ENCODE measurements at places on chromosomes 16 and 17. TPM values are rescaled to one million over a fixed set of nuclear protein-coding genes. Genes with fewer than 3 reads are reported as not detected.
A peak's percentile ranks its signal among the peaks of the same experiment; 100 is the strongest.

IQCK gene
- polyA plus RNA-seq = 18.3 TPM

CMTM4 gene
- 9.5 TPM for polyA plus RNA-seq

PRR15L gene
- 0.03 TPM for polyA plus RNA-seq

GRCh38 chr17:76688165-76688622, 22.6 kb downstream of the MXRA7 start:
- no peaks in the 10 kb centered on the region for H3K27me3 ChIP-seq
- peaks cover 28% of the 10 kb centered on the region for H3K36me3 ChIP-seq
- no peak for DNase-seq
- H3K4me1 ChIP-seq = peaks cover 21% of the 10 kb centered on the region
- peak overlapping the region; percentile 93 for H3K27ac ChIP-seq

- DNase-seq = peak; percentile 50
- H3K27me3 ChIP-seq = no peaks in the 10 kb centered on the region
- no peak overlapping the region for H3K4me3 ChIP-seq
- H3K36me3 ChIP-seq = no peaks in the 10 kb centered on the region
These were observed 169.8 kb downstream of the PITPNC1 start for GRCh38 chr17:67546578-67547527.

ITGA2B gene
- 0.88 TPM for polyA plus RNA-seq

OSBPL7 gene
- polyA plus RNA-seq = 22.4 TPM

GRCh38 chr16:76947749-76948148, 243.2 kb upstream of the MON1B start:
- H3K36me3 ChIP-seq = no peaks in the 10 kb centered on the region
- H3K4me1 ChIP-seq = peaks cover 8% of the 10 kb centered on the region
- H3K27me3 ChIP-seq = no peaks in the 10 kb centered on the region
- no peak for DNase-seq
- H3K4me3 ChIP-seq = no peak overlapping the region

DNA sequence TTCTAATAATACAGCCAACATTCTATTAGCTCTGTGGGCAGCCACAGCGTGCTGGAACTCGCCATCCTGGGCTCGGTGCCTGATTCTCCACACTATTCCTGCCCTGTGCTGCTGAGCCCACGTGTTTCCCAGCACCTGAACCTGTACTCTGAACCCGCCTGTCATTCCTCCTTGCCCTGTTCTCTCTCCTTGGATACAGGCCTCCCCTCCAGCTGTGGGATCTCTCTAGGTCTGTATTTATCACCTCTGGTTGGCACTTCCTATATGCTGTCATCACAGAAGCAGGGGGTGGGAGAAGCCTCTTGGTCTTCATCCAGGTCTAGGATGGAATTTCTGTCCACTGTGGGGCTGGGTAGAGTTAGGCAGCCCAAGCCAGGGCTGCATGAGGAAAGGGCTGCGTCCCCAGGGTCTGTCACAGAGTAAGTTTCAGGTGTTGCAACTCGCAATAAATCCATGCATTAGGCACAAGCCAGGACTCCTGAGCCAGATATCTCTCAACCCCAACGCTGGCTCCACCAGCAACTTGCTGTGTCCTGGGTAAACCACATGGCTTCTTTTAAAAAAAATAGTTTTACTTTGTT, 56.0 kb downstream of the ABAT start:
- H3K36me3 ChIP-seq = no peaks in the 10 kb centered on the region
- DNase-seq = no peak
- H3K4me1 ChIP-seq = peaks cover 6% of the 10 kb centered on the region
- H3K4me3 ChIP-seq = no peak overlapping the region

PLLP gene
- 7.0 TPM for polyA plus RNA-seq

RUNDC1 gene
- polyA plus RNA-seq = 20.6 TPM

DNA sequence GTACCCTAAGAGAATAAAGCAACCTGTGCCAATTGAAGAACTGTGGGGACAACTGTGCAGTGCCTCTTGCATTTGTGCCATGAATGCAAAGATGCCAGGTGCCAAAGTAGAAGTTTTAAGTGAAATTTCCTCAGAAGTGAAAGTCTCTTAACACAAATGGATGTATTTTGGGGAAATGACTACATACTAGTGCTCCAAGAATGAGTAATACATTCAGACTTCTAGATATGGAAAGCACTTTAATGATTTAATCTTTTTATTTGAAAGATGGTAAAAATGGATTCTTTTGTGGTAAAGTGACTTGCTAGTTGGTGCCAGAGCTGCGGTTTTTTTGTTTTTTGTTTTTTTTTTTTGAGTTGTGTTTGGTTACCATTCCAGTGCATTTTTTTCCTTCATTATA, 15.0 kb downstream of the UTP18 start:
- H3K4me1 ChIP-seq = no peaks in the 10 kb centered on the region
- H3K4me3 ChIP-seq = no peak overlapping the region
- H3K27me3 ChIP-seq = no peaks in the 10 kb centered on the region
- H3K27ac ChIP-seq = no peak overlapping the region

DNA sequence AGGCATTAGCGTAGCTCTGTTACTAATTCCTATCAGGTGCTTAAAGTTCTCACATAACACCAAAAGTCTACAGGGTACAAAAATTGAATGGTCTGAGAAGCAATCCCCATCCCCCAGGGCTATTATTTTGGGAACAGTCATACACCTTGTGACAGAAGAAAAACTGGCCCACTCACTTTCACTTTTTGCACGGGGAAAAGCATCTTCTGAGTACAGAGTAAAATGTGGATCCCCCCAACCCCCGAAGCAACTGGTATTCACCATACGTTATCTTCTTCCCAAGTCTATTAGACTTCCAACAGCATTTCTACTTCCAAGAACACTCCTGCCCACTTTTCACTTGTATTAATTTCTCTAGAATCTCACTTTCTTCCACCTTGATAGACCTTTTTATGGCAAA, 11.8 kb downstream of the GGA3 start:
- H3K27ac ChIP-seq = no peak overlapping the region
- DNase-seq = no peak
- H3K4me3 ChIP-seq = no peak overlapping the region
- peaks cover 13% of the 10 kb centered on the region for H3K4me1 ChIP-seq
- no peaks in the 10 kb centered on the region for H3K36me3 ChIP-seq

ZNF263 gene
- polyA plus RNA-seq = 21.8 TPM

- no peaks in the 10 kb centered on the region for H3K27me3 ChIP-seq
- H3K4me3 ChIP-seq = no peak overlapping the region
- no peaks in the 10 kb centered on the region for H3K36me3 ChIP-seq
- H3K27ac ChIP-seq = peak overlapping the region; percentile 76
- DNase-seq = no peak
These were observed 46.1 kb downstream of the ANKRD11 start for GRCh38 chr16:89444151-89444723.

GRCh38 chr16:50459496-50460080, 88.6 kb upstream of the NKD1 start:
- no peak overlapping the region for H3K27ac ChIP-seq
- no peak overlapping the region for H3K4me3 ChIP-seq
- no peak for DNase-seq
- H3K36me3 ChIP-seq = no peaks in the 10 kb centered on the region
- H3K27me3 ChIP-seq = peaks cover 3% of the 10 kb centered on the region
- H3K4me1 ChIP-seq = no peaks in the 10 kb centered on the region

- H3K4me1 ChIP-seq = no peaks in the 10 kb centered on the region
- no peaks in the 10 kb centered on the region for H3K27me3 ChIP-seq
- H3K27ac ChIP-seq = no peak overlapping the region
- H3K36me3 ChIP-seq = no peaks in the 10 kb centered on the region
- no peak for DNase-seq
These were observed 9.1 kb upstream of the ARL5C start for GRCh38 chr17:39174920-39175694.

DNA sequence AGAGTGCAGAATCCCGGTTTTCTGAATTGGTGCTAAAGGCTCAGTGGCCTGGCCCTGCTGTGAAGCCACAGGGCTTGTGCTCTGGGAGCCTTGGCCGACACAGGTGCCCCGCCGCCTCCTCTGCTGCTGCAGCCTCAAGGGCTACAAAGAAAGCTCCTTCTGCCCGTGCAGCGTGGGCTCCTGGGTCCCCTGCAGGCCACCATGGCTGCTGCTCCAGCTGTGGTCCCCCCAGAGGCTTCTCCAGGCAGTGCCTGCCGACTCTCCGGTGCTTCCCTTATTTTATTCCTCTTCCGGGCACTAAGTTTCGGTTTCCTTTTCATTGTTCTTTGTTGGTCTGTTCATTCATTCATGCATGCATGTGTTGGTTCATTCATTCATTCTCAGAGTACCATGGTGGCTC, 53.1 kb downstream of the CMIP start:
- H3K36me3 ChIP-seq = no peaks in the 10 kb centered on the region
- DNase-seq = no peak
- no peaks in the 10 kb centered on the region for H3K27me3 ChIP-seq

- H3K4me1 ChIP-seq = no peaks in the 10 kb centered on the region
- DNase-seq = no peak
- H3K4me3 ChIP-seq = no peak overlapping the region
- H3K36me3 ChIP-seq = no peaks in the 10 kb centered on the region
- H3K27me3 ChIP-seq = no peaks in the 10 kb centered on the region
These were observed 65.4 kb downstream of the MAF start for GRCh38 chr16:79535130-79535529.

DNA sequence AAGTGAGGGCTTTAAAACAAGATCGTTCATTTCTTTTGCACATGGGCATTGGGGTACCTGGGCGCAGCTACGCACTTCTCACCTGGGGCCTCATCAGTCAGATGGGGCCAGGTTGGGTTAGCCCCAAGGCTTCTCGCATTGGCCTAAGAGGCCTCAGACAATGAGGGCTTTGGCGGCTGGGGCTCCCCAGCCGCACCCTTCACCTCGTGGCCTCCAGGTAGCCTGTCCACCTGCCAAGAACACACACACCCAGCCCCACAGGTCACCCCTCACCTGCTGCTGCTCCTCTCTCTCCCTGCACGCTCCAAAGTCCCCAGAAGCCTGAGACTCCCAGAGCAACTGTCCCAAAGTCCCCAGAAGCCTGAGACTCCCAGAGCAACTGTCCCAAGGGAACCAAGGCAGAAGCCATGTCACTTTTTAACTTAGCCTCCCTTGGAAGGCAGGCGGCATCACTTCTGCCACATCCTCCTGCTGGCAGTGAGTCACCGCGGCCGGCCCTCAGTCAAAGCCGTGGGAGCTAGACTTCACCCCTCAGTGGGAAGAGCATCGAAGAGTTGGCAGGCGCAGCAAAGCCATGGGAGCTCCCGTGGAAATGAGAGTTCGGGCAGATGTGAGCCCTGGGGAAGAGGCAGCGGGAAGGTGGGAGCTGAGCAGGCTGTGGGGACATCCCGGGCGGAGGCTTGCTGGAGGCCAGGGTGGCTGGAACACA, 78.9 kb upstream of the PLCG2 start:
- H3K27ac ChIP-seq = no peak overlapping the region
- H3K36me3 ChIP-seq = no peaks in the 10 kb centered on the region

DNA sequence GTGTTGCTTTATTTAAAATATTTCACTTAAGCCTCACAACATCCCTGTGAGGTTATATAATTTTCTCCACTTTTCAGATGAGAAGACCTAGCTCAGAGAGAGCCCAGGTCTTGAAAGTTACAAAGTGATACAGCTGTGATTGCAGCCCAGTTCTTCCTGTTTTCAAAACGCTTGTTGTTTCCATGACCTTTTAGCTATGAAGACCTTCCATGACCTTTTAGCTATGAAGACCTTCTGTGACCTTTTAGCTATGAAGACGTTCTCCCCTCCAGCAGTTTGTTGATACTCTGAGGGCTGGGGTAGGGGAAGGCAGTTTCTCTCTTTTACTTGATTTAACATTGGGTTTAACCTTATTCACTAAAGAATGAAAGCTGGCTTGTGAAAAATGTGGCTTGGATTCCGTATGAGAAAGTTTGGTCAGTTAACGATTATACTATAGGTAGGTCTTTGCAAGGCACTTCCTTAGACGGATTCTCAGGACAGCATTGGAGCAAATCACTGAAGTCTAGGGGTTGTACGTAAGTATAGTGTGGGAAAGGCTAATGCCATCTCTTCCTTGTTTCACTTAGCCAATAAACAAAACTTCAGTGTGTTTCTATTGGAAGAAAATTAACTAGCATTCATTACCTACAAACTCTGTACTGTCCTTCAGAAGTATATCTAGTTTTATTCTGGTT, 20.7 kb downstream of the PHKB start:
- no peak for DNase-seq
- no peaks in the 10 kb centered on the region for H3K36me3 ChIP-seq
- no peak overlapping the region for H3K4me3 ChIP-seq
- peaks cover 19% of the 10 kb centered on the region for H3K4me1 ChIP-seq
- no peak overlapping the region for H3K27ac ChIP-seq

SLC16A11 gene
- polyA plus RNA-seq = 3.0 TPM

DNA sequence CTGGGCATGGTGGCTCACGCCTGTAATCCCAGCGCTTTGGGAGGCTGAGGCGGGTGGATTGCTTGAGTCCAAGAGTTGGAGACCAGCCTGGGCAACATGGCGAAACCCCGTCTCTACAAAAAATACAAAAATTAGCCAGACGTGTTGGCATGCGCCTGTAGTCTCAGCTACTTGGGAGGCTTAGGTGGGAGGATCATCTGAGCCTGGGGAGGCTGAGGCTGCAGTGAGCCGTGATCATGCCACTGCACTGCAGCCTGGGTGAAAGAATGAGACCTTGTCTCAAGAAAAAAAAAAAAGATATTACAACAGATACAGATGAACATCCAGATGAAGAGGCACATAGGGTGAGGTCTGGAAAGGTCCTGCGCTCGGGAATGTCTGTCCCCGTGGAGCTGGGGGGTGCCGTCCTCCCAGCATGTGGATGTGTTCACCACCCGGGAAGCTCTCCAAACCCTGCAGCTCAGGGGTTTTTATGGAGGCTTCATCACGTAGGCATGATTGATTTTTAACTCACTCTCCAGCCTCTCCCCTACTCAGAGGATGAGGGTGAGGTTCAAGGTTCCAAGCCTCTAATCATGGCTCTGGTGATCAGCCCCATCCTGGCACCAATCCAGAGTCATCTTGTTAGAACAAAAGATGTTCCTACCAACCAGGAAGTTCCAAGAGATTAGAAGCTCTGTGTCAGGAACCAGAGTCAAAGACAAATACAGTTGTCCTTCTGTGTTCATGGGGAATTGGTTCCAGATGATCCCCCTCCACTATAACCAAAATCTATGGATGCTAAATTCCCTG, 85.0 kb upstream of the DNAJA2 start:
- no peaks in the 10 kb centered on the region for H3K4me1 ChIP-seq
- no peak for DNase-seq
- no peak overlapping the region for H3K4me3 ChIP-seq
- H3K36me3 ChIP-seq = no peaks in the 10 kb centered on the region
- H3K27me3 ChIP-seq = no peaks in the 10 kb centered on the region

OR1D5 gene
- not detected for polyA plus RNA-seq

GRCh38 chr17:21193031-21193430, 20.9 kb downstream of the TMEM11 start:
- DNase-seq = no peak
- no peak overlapping the region for H3K4me3 ChIP-seq
- peaks cover 12% of the 10 kb centered on the region for H3K36me3 ChIP-seq
- H3K27me3 ChIP-seq = no peaks in the 10 kb centered on the region

DNA sequence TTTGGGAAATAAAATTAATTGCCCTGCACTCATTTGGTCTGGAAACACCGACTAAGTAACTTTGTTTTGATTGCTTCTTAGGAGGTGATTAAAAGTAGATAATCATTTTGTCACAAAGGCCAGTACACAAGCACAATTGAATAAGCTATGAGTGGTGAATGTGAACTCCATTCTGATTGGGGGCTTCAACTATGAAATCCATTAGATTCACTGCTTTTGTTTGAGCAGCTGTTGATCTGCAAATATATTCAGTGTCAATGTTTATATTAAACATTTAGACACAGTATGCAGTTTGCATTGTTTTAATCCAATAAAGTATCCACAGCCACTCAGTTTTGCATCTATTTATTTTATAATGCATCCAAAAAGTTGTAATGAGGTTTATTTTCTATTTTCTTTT, 817.5 kb downstream of the CDH11 start:
- no peak overlapping the region for H3K27ac ChIP-seq
- no peaks in the 10 kb centered on the region for H3K36me3 ChIP-seq
- DNase-seq = no peak
- H3K4me1 ChIP-seq = no peaks in the 10 kb centered on the region

- H3K36me3 ChIP-seq = no peaks in the 10 kb centered on the region
- peak; percentile 21 for DNase-seq
- no peak overlapping the region for H3K4me3 ChIP-seq
- peaks cover 11% of the 10 kb centered on the region for H3K4me1 ChIP-seq
These were observed 10.4 kb upstream of the MARCHF10 start for GRCh38 chr17:62818526-62818925.

ZNF689 gene
- polyA plus RNA-seq = 2.9 TPM
